Neural crest cell (in vitro differentiated cells): ENCODE measurements at places on chromosomes 1 and 21. TPM values are rescaled to one million over a fixed set of nuclear protein-coding genes. Genes with fewer than 3 reads are reported as not detected.

- no peak for DNase-seq
Observed at GRCh38 chr1:215497528-215497927, 69.6 kb upstream of the KCTD3 start.

DNA sequence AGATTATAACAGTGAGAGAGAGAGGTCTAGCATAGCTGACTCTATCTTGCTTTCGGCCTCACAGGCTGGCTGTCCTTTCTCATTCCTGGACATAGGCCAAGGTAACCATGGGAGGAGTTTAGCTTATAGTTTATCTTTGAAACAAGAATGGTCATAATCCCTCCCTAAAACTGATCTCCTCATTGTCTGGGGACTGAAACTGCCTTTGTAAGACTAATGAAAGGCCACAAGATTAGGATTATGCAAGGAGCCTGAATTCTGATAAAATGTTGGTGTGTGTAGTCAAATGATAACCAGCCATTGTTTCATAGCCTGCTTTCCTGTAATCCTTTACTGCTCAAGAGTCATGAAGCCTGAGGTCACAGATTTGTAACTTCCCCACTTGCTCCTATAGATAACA is 131.9 kb upstream of the LYPLAL1 start:
- no peak for DNase-seq

DNA sequence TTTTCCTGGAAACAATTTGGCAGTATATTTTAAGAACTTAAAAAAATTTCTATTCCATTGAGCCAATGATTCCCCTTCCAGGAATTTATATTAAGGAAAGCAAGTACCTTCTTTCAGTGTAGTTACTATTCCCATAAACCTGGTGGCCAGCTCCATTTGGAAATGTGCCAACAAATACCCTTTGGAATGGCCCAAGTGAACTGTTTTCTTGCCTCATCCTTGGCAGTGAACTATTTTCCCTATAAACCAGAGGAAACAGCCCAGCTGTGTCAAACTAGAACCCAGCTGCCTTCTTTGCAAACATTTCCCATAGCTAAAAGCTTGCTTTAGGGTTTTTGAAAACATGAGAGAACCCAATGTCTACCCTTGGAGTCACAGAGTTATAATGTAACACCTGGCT is 496.9 kb downstream of the NEGR1 start:
- no peak for DNase-seq

DNA sequence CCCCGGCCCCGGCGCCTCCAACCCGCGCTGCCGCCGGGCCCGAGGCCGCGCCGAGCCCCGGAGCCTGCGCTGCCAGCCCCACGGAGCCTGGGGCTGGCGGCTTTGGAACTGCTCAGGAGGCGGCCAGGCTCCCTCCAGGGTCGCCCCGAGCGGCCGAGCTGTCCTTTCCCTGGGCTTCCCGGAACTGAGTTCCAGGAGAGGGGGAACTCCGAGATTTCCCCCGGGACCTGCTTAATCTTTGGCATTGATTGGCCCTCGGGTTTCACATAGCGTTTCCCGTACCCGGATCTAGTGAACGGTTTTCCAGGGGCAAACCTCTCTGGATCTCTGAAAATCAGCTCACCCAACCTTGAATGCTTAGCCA is 504 bp downstream of the H6PD start:
- peak; percentile 42 for DNase-seq

The COL16A1 gene
- total RNA-seq: 0.72 and 0.80 TPM in 2 replicates

The OLFML3 gene
- total RNA-seq: 4.3 and 6.1 TPM in 2 replicates

The MCOLN2 gene
- total RNA-seq: 0.52 and 1.0 TPM in 2 replicates

GRCh38 chr1:182181167-182181572 is 119.7 kb upstream of the ZNF648 start:
- DNase-seq: no peak

- DNase-seq: no peak
Observed at GRCh38 chr1:28258628-28259251, 578 bp upstream of the SESN2 start.

DNA sequence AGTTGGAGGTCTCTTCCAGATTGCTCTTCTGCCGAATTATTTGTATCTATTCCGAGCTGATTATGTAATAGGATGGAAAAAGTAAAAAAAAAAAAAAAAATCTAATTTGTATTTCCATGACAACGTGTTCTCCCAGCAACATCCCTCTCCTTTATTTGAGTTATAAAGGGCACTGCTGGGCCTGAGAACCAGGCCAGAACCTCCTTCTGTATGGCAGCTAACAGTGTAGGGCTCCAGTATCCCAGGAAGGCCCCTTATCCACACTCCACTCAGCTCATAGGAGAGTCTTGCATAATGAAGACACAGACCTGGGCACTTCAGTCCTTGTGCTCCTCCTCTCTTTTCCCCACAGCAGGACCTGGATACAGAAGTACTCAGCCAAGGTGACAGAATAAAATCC is 3.7 kb upstream of the IPO9 start:
- DNase-seq: no peak

The CDKN2C gene
- 2.9 and 3.5 TPM in 2 replicates for total RNA-seq

DNA sequence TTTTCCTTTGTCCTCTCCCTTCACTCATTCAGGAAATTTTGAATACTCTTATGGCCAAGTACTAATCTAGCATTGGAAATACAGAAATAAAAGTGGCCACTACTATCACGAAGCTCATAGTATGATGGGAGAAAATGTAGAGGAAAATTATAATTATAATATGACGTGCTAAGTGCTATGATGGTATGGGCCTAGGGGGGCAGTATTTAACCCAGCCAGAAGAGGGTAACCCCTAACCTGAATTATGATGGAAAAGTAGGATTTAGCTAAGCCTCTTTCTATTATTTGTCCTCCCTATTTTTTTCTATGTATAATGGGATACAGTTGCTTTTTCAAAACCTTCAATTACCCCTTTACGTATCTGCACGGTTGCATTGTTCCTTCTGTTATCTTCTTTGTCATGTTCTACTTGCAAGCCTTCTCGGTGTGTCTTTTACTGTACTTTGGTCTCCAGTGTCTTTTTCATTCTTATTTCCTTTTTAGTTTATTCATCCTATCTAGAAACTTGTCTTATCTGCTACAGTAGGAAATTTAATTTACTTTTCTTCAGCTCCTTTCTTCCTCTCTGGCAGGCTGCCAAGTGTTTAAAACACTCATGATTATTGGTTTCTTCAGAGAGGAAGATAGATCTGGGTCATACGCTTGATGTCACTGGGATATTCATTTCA is 88.8 kb upstream of the GPR52 start:
- no peak for DNase-seq
